Forelimb muscle (tissue), 1 donor: ENCODE measurements at places on chromosomes 5 and 9. TPM values are rescaled to one million over a fixed set of nuclear protein-coding genes. Genes with fewer than 3 reads are reported as not detected.

SLCO4C1 gene
- 2.3 TPM for polyA plus RNA-seq

ANKRD55 gene
- 0.46 TPM for polyA plus RNA-seq

HAVCR1 gene
- polyA plus RNA-seq = not detected

FAM153A gene
- polyA plus RNA-seq = 0.30 TPM

SLC6A18 gene
- polyA plus RNA-seq = not detected

ANKRD20A1 gene
- 0.33 TPM for polyA plus RNA-seq
